ENCODE measurements at places on chromosomes 3 and 15. TPM values are rescaled to one million over a fixed set of nuclear protein-coding genes. Genes with fewer than 3 reads are reported as not detected.

DNA sequence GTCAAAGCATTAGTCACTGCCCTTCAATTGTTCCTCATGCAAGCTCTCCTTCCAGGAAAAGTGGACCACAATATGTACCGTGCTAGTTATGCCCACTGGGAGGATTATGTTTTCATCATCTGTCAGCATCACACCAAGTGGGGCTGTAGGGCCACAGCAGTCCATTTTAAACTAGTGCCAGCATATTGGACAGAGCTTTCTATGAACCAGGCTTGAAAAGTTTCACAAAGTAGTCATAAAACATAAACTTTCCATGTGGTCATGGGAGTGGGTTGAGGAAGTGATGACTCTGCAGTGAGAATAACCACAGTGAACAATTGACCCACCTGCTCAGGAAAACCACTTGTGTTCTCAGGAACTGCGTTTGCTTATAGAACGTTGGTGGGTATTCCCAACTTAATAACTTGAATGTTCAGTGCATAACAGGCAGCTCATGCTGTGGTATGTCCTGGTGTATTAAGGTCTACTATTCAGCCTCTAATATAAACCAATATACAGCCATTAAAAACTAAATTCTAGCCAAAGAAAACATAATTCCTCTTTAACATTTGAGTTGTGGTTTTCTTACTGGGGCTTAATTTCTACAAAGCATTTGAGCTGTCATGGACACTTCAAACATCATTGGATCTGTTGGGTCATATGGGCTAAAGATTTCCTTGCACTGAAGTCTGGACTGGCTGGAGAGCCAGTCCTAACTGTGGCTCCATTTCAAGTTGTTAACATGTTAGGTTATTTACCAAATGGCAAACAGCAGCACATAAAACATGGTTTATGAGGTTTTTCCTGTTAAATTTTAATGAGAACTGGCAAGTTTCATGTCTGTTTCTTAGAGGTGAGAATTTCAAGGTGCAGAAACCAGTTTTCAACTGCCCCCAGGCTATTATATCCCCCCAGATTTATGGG, 274.1 kb downstream of the OTOL1 start:
- no peak overlapping the region for H3K27ac ChIP-seq
- no peaks in the 10 kb centered on the region for H3K4me1 ChIP-seq
- H3K4me3 ChIP-seq = no peak overlapping the region
- H3K36me3 ChIP-seq = no peaks in the 10 kb centered on the region
- H3K27me3 ChIP-seq = no peaks in the 10 kb centered on the region
- DNase-seq = no peak

- no peaks in the 10 kb centered on the region for H3K27me3 ChIP-seq
- H3K4me3 ChIP-seq = no peak overlapping the region
- DNase-seq = no peak
Observed at GRCh38 chr15:94584833-94585244, 353.5 kb downstream of the MCTP2 start.

DNA sequence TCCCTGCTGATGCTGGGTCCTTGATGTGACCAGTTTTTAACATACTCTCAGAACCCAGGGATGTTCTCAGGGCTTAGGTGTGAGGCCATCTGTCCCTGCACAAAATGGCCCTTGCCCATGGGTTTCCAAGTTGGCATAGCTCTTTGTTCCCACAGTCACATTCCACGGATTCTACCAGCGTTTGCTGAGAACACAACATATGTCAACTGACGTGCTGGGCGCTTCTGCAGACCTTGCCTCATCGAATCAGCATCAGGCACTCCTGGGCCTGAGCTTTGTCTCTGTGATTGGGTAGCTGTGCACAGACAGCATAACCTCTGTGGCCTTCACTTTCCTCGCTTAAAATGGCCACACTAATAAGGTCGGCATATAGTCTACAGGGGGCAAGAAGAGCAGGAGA, 69.0 kb downstream of the MGLL start:
- no peak for DNase-seq
- H3K4me3 ChIP-seq = no peak overlapping the region
- no peaks in the 10 kb centered on the region for H3K27me3 ChIP-seq
- H3K27ac ChIP-seq = no peak overlapping the region
- peaks cover 12% of the 10 kb centered on the region for H3K4me1 ChIP-seq
- H3K36me3 ChIP-seq = no peaks in the 10 kb centered on the region

DNA sequence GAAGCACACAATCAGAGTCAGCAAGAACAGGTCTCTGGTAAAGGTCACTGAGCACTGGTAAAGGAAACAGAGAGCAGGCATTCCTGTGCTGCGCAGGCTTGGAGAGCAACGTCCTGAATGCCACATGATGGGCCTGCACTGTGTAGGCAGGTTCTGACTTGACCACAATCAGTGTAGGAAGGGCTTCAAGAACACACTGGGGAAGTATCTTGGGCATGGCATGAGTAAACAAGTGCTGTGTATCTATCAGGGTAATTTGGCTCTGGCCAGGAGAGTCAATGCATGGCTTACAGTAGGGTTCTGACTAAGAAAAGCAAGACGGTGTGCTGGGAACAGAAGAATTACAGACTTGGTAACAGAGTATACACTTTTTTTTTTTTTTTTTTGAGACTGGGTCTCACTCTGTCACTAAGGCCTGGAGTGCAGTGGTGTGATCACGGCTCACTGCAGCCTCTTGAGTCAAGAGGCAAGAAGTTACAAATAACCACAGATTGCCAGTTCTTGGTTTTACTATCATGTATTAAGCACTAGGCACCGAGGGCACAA, 30.6 kb downstream of the TBC1D2B start:
- peaks cover 14% of the 10 kb centered on the region for H3K36me3 ChIP-seq
- no peaks in the 10 kb centered on the region for H3K27me3 ChIP-seq
- H3K4me1 ChIP-seq = peaks cover 55% of the 10 kb centered on the region
- peak; percentile 71 for DNase-seq

DNA sequence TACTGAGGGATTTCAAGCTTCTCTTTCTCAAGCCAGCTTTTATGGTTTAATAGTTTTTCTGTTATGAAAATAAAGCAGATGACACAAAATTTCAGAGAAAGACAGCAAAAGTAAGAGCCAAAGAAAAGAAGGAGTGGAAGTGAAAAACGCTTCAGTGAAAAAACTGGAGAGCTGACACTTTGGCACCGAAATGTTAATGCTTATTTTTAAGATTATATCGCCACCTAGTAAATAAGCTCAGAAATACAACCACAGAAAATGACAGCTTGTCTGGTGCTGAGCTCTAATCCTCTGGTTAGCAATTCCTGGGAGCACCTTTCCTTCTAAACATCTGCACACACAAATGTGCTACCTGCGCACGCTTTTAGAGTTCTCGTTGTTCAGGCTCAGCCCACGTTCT, 101.6 kb downstream of the ZPLD1 start:
- H3K36me3 ChIP-seq = no peaks in the 10 kb centered on the region
- H3K27ac ChIP-seq = no peak overlapping the region
- no peaks in the 10 kb centered on the region for H3K27me3 ChIP-seq
- peak; percentile 12 for DNase-seq

DNA sequence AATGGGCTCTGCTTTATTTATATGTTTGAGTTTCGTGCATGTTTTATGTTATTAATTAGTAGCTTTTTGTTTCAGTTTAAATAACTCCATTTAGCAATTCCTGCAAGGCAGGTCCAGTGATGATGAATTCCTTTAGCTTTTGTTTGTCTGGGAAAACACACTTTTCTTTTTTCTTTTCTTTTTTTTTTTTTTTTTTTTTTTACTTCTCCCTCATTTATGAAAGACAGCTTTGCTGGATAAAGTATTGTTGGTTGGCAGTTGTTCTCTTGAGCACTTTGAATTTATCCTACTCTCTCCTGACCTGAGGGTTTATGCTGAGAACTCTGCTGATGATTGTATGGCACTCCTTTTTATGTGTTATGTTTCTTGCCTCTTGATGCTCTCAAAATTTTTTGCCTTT, 35.7 kb downstream of the TMEM39A start:
- H3K4me1 ChIP-seq = no peaks in the 10 kb centered on the region
- H3K36me3 ChIP-seq = peaks cover 27% of the 10 kb centered on the region
- H3K27me3 ChIP-seq = no peaks in the 10 kb centered on the region

LRTM1 gene
- total RNA-seq = not detected

DNA sequence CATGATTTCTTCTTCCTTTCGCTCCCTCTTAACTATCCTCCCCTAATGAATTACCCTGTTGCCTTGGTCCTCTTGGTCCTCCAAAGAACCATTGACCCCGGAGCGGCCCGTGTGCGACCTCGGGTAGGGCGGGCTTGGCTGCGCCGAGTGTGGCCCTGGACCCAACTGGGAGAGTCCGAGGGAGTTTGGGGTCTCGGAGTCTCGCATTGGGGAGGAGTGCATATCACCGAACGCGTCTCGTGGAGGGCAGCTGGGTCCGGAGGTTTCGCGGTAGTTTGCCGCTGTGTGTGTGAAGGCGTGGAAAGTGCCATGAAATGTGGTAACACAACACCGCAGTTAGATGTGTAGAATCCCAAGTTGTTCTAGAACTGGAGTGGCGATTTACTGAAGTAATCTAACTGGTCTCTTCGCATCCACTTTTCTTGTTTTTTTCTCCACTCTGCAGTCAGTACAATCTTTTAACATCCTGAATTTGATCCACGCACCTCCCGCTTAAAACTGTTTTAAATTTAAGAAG, 363 bp downstream of the GTF2E1 start:
- no peak for DNase-seq
- no peak overlapping the region for H3K27ac ChIP-seq
- peak overlapping the region; percentile 93 for H3K4me3 ChIP-seq
- H3K27me3 ChIP-seq = no peaks in the 10 kb centered on the region

KNG1 gene
- total RNA-seq = not detected

GRCh38 chr3:75193797-75194196, 470.3 kb upstream of the FRG2C start:
- H3K36me3 ChIP-seq = no peaks in the 10 kb centered on the region
- no peak overlapping the region for H3K27ac ChIP-seq
- no peak overlapping the region for H3K4me3 ChIP-seq
- H3K4me1 ChIP-seq = no peaks in the 10 kb centered on the region
- DNase-seq = no peak

GRCh38 chr15:60519218-60519617, 40.3 kb upstream of the ICE2 start:
- H3K27me3 ChIP-seq = no peaks in the 10 kb centered on the region
- no peaks in the 10 kb centered on the region for H3K36me3 ChIP-seq
- no peak for DNase-seq
- peaks cover 7% of the 10 kb centered on the region for H3K4me1 ChIP-seq
- H3K27ac ChIP-seq = no peak overlapping the region
- H3K4me3 ChIP-seq = no peak overlapping the region

- H3K27ac ChIP-seq = no peak overlapping the region
- no peak for DNase-seq
- H3K27me3 ChIP-seq = no peaks in the 10 kb centered on the region
Observed at GRCh38 chr3:8519156-8519555, 17.5 kb downstream of the LMCD1 start.

IGF1R gene
- total RNA-seq = 100 TPM

- no peaks in the 10 kb centered on the region for H3K36me3 ChIP-seq
- DNase-seq = no peak
- H3K27ac ChIP-seq = peak overlapping the region; percentile 74
- no peaks in the 10 kb centered on the region for H3K27me3 ChIP-seq
- peaks cover 84% of the 10 kb centered on the region for H3K4me1 ChIP-seq
Observed at GRCh38 chr3:156300929-156301840, 180.8 kb downstream of the KCNAB1 start.

DNA sequence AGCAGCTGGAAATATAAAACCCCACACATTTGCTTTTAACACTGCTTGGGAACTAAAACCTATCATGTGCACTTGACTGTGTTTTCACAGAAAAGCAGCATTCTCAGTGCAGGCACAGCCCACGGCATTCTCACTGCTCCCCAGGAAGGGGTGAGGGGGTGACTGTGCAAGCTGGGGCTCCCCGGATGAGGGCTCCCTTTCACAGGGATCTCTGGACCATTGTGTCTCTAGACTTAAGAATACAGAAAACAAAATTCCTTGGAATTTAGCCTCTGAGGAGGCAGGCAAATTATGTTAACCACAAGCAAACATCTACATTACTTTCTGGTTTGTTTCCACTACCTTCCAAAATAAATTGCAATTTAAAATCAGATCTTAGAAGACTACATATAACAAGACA, 100.3 kb downstream of the FSIP1 start:
- no peaks in the 10 kb centered on the region for H3K27me3 ChIP-seq
- H3K4me3 ChIP-seq = no peak overlapping the region

- no peaks in the 10 kb centered on the region for H3K4me1 ChIP-seq
- H3K27me3 ChIP-seq = no peaks in the 10 kb centered on the region
- DNase-seq = no peak
- H3K36me3 ChIP-seq = no peaks in the 10 kb centered on the region
Observed at GRCh38 chr15:88497109-88497765, 29.7 kb downstream of the MRPS11 start.

DNA sequence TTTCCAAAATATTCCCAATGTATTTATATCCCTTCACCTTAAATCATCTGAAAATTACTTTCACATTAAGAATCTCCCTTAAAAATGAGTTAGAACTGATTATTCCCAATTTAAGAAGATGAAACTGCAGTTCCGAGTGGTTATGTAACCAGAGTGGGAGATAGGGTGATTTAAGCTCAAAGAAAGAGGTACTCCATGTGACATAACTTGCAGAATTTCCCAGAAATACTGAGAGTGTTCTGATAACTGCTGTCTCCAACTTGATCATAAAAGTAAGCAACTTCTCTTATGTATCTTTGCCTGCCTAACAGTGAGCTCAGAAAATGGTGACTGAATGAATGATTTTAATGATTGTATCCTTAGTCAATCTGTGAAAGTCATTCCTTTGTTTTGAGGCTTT, 32.3 kb downstream of the ARRDC4 start:
- no peak overlapping the region for H3K27ac ChIP-seq
- peaks cover 7% of the 10 kb centered on the region for H3K4me1 ChIP-seq
- H3K27me3 ChIP-seq = no peaks in the 10 kb centered on the region
- no peaks in the 10 kb centered on the region for H3K36me3 ChIP-seq
- no peak for DNase-seq

GRCh38 chr3:24004171-24004938, 59.3 kb downstream of the NR1D2 start:
- no peaks in the 10 kb centered on the region for H3K27me3 ChIP-seq
- no peaks in the 10 kb centered on the region for H3K36me3 ChIP-seq
- no peak overlapping the region for H3K27ac ChIP-seq
- H3K4me1 ChIP-seq = no peaks in the 10 kb centered on the region
- DNase-seq = no peak

CCNB2 gene
- 1.1 TPM for total RNA-seq

GRCh38 chr15:62068071-62068809, 1.5 kb downstream of the C2CD4A start:
- peak; percentile 37 for DNase-seq
- H3K27me3 ChIP-seq = no peaks in the 10 kb centered on the region
- no peaks in the 10 kb centered on the region for H3K36me3 ChIP-seq
- peak overlapping the region; percentile 30 for H3K27ac ChIP-seq
- H3K4me3 ChIP-seq = peak overlapping the region; percentile 20

- peak overlapping the region; percentile 64 for H3K27ac ChIP-seq
- no peak for DNase-seq
- no peak overlapping the region for H3K4me3 ChIP-seq
- H3K4me1 ChIP-seq = peaks cover 11% of the 10 kb centered on the region
- H3K36me3 ChIP-seq = no peaks in the 10 kb centered on the region
- no peaks in the 10 kb centered on the region for H3K27me3 ChIP-seq
Observed at GRCh38 chr3:111863942-111864694, 5.1 kb downstream of the PHLDB2 start.

DNA sequence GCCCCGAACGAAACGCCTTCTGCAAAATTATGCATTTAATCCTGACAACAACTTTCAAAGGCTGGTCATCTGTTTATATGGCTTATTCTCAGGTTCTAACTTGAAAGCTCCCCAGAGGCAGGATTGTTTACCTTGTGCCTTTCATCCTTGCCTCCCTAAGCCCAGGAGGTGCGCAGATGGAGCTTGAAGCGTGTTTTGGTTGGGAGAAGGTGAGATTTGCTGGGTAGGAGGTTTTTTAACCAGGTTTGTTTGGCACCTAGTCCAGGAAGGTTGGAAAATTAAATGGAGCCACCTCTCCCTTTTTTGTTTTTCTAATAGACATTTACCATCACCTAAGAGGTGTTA, 675 bp downstream of the TSEN2 start:
- DNase-seq = no peak
- no peaks in the 10 kb centered on the region for H3K36me3 ChIP-seq
- no peak overlapping the region for H3K27ac ChIP-seq
- H3K4me1 ChIP-seq = peaks cover 16% of the 10 kb centered on the region

Data from thyroid gland (tissue), 4 donors.